ENCODE measurements at places on chromosomes 3 and 15.

GRCh38 chr3:113552851-113553250 is 20.5 kb downstream of the SIDT1 start:
- DNase-seq: no peak

- DNase-seq: no peak
Measured at GRCh38 chr3:164326714-164327113, 751.6 kb downstream of the SI start.

- no peak for DNase-seq
Measured at GRCh38 chr3:121794264-121794983, 40.4 kb downstream of the IQCB1 start.

GRCh38 chr3:130316169-130316568 is 29.3 kb upstream of the COL6A5 start:
- no peak for DNase-seq

GRCh38 chr15:51580385-51580784 is 42.2 kb downstream of the DMXL2 start:
- no peak for DNase-seq
